ENCODE measurements at places on chromosomes 1 and 21.

- no peak for DNase-seq
These were observed 109.4 kb downstream of the KIF26B start for GRCh38 chr1:245264226-245264625.

GRCh38 chr1:27554293-27554692 is 49.7 kb downstream of the AHDC1 start:
- DNase-seq = no peak

DNA sequence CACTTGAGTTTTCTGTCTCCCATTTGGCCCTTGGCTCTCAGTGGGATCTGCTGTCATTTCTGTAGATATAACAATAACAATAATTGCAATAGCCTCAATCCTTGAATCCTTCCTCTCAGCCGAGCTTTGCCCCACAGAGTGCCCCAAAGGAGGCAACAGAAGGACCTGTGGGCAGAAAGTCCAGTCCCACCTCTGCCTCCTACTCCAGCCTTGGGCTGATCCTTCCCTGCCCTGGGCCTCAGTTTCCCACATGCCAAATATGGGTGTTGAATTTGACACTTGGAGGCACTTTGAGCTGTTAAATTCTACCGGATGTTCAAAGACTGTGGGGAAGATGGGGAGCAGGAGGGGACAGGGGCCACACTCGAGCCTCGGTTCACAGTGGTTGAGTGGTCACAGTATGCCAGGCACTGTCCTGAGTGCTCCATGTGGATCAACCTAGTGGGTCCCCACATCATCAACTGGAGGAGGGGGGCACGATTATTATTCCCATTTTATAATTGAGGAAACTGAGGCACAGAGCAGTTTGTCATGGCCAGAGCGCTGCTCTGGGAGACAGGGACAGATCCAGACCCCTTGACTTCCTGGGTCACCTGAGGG is 307.1 kb downstream of the MATN1 start:
- no peak for DNase-seq

- DNase-seq = no peak
These were observed 28.9 kb downstream of the ALPL start for GRCh38 chr1:21537932-21538630.

DNA sequence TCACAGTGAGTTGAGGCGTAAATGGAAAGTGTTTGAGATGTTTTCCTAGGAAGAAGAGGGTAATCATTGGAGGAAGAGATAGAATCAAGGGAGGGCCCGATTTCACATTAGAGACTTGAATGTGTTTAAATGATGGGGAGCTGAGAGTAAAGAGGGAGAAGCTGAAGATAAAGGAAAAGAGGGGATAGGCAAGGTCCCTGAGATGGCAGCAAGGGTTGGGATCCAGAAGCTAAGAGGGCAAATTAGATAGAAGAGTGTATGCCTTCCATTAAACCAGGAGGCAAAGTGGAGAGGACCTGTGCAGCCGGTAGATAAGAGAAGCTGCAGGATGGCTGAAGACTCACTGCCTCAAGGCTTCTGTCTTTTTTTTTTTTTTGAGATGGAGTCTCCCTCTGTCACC is 21.6 kb upstream of the CSF1 start:
- DNase-seq = no peak

DNA sequence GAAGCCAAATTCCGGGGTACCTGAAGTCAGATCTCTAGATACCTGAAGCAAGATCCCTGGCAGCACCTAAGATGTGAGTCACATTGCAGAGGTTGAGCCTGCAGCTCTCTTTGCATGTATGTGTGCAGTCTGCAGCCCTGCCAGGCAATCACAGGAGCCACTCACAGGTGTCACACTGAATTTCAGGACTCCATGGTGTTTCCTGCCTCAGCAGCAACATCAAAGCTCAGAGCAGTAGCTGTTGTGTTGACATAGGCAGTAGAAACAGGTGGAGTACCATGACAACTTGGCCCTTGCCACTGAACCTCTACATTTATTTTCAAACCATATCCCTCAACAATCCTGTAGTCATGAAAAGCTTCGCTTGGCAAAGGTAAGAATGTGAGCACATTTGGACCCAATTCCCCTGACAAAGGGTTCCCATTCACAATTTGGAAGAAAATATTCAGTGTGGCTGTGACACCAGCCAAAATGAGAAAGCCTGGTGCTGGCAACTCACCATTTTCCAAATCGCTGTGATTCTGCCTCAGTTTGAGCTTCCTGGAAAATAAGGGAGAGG is 419.8 kb upstream of the NFIA start:
- no peak for DNase-seq

- DNase-seq = no peak
These were observed 4.3 kb downstream of the TRIM46 start for GRCh38 chr1:155177918-155178281.

DNA sequence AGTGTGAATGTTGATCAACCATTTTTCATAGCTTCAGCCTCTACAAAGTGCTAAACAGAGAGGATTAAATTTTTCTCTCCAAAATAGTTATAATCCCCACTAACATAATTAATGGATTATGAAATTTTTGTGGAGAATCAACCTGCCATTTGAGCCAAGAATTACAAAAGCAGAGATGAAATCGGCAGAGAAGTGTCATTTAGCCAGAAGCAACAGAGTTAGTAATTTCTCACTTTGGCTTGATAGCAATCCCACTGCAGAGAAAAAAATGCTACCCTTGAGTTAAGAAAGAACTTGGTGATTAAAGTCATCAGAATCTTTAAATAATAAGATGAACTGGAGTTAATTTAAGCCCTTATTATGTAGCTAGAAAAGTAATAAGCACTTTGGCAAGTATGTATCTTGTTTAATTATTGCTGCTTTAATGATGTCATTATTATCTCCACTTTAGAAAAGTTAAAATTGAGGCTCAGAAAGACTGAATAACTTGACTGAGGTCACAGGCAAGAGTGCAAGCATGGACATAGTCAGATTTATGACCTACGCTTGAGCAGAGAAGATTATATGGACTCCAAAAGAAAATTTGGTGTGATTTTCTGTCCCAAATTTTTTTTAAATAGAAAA is 37.3 kb downstream of the RGS4 start:
- DNase-seq = no peak

GRCh38 chr21:20852866-20853265 is 145.3 kb upstream of the NCAM2 start:
- no peak for DNase-seq

- no peak for DNase-seq
These were observed 27.2 kb upstream of the SLC26A9 start for GRCh38 chr1:205970486-205970885.

DNA sequence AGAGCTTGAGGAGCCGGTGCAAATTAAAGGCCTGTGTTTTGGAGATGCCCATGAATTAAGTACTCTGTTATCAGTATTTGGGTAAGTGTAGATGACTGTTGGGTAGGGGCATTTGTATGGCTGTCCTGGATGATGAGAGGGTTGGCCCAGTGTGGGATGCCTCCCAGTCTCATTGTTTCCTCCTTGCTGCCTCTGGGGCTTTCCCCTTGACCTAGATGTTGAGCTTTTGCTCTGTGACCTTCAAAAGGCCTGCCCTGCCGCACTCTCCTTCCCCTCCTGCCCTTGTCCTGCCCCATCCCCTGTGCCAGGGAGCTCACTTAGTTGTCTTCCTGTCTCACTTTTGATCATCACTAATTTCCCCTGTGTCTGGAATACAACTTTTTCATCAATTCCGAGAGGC is 10.0 kb downstream of the GALNT2 start:
- no peak for DNase-seq

- no peak for DNase-seq
These were observed 7.3 kb upstream of the FAM78B start for GRCh38 chr1:166174108-166174507.

- no peak for DNase-seq
These were observed 46.5 kb upstream of the LPGAT1 start for GRCh38 chr1:211876851-211877590.

DNA sequence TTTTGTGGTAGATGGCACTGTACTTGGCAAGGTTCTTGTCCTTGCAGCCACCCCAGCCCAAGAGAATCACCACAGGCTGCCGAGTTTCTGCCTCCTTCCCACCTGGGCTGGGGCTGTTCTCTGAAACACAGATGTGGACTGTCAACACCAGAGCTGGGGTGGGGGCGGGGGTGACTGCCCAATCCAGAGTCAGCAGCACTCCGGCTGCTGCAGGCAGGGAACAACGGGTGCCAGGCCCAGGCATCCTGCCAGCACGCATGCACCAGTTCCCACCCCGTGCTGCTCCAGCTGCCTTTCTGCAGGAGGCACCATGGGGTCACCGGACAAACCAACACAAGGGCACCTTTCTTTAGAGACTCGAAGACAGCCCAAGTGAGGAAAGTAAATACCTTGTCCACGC is 14.1 kb downstream of the TMEM53 start:
- no peak for DNase-seq

- no peak for DNase-seq
These were observed 2.7 kb downstream of the HNRNPU start for GRCh38 chr1:244861683-244862082.

- DNase-seq = peak; percentile 17
These were observed 781 bp upstream of the METTL13 start for GRCh38 chr1:171780583-171781175.

DNA sequence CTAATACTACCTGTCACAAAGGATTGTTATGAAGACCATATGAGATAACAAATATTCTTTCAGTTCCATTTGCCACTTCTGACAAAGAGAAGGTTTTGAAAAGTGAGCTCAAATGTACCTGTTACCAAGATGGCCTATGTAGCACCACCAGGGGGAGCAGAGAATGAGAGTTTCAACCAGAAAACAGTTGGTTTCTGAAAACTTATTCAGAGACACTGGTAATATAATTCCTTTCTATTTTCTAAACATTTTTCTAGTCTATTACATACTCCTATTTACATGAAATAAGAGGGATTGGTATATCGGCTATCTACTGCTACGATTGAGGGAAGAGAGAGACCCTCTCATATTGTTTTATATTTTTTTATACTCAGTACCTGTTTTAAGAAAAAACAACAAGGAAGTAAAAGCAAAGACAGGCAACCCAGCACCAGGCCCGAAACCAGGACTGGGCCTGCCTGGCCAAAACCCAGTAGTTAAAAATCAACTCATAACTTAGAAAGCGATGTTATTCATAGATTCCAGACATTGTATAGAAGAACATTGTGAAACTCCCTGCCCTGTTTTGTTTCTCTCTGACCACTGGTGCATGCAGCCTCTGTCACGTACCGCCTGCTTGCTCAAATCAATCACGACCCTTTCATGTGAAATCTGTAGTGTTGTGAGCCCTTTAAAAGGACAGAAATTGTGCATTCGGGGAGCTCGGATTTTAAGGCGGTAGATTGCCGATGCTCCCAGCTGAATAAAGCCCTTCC is 48.3 kb downstream of the IL23R start:
- DNase-seq = peak; percentile 54

- no peak for DNase-seq
These were observed 289.6 kb upstream of the ST6GALNAC5 start for GRCh38 chr1:76577525-76578185.

DNA sequence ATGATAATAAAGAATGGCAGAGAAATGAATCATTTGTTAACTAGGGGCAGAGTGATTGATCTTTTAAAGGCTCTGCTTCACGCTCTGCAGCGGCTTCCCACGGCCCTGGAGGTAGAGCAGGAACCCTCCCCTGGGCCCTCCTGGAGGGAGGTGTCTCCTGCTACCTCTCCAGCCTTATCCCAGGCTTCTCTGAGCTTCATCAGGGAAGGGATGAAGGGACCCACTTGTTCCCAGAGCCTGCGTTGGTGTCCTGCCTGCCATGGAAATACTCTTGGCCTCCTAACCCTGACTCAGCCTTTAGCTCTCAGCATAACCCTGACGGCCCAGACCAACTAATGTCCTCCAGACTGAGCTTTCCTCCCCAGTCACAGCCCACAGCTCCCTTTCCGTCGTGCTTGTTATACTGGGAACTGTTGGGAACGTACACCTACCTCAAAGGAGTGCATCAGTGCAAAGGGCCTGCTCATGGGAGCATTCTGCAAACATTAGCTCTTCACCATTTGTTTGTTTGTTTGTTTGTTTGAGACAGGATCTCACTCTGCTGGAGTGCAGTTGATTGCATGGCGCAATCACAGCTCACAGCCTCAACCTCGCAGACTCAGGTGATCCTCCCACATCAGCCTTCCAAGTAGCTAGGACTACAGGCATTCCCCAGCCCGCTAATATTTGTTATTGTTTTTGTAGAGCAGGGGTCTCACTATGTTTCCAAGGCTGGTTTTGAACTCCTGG is 17.4 kb upstream of the HNRNPU start:
- DNase-seq = no peak

DNA sequence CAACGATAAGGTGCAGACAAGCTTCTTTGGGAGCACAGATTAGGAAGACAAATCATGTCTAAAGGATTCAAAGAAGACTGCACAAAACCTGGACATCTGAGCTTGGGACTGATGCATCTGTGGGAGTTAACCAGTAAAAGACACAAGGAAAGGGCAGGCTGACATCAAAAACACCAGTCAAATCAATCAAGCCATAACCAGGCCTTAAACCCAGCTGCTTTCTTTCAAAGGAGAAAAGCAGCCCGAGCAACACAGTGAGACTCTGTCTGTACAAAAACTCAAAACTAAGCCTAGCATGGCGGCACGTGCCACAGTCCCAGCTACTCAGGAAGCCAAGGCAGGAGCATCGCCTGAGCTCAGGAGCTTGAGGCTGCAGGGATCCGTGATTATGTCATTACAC is 411.6 kb downstream of the SMYD3 start:
- no peak for DNase-seq

DNA sequence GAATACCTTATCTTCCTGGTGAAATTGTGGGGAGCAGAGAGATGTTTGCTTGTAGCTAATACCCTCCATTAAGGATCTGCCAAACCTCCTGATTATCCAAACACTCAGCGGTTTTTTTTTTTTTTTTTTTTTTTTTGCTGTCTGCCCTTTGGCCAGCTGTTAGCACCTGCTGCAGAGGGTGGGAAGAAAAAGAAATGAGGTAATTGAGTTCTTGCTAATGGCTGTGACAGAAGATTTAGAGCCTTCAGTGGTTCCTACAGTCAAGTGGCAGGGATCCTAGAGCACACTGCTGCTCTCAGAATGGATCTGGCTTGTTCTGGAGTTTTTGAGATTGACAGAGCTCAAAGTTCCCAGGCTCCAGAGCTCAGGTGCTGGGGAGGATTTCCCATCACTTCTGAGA is 342.5 kb downstream of the DISC1 start:
- no peak for DNase-seq

DNA sequence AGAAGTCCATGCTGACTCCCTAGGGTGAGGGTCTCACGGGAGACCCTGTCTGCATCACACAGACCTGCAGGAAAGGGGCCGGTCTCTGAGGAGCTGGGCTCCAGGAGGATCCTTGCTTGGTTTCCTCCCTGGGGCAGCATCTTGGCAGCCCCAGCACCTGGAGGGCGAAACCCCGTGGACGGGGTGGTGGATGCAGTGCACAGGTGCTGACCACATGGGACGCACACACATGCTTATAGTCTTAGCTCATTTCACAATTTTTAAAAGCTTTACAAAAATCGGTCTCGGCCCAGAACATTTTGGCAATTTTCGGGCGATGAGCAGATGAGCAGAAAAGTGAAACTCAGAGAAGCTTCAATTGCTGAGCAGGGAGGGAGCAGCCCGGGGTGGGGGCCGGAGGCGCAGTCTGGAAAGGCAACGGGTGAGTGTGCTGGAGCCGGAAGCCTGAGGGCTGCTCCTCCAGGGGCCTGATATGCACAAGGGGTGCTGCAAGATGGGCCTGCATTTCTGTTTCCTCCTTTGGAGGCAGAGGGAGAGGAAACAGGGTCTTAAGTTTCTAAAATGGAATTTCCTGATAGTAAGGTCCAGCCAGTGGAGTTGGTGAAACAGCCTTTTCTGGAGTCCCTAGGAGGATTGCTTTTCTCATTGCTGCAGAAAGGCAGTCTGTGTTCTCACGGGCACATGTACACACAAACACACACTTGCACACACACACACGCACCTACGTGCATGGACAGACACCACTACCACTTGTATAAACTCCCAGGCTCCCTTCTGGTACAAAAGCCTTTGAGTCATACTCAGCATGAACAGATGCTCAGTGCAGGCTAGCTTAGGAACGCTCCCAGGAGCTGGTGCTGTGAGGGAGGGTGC is 60.6 kb downstream of the SCCPDH start:
- DNase-seq = peak; percentile 8
